ENCODE measurements at places on chromosomes 5 and 9.

- DNase-seq: no peak
Observed at GRCh38 chr9:130245474-130245873, 20.1 kb upstream of the HMCN2 start.

- no peak for DNase-seq
Observed at GRCh38 chr5:25458628-25459027, 813.9 kb upstream of the CDH10 start.

GRCh38 chr5:33774341-33774740 is 117.4 kb downstream of the ADAMTS12 start:
- no peak for DNase-seq

DNA sequence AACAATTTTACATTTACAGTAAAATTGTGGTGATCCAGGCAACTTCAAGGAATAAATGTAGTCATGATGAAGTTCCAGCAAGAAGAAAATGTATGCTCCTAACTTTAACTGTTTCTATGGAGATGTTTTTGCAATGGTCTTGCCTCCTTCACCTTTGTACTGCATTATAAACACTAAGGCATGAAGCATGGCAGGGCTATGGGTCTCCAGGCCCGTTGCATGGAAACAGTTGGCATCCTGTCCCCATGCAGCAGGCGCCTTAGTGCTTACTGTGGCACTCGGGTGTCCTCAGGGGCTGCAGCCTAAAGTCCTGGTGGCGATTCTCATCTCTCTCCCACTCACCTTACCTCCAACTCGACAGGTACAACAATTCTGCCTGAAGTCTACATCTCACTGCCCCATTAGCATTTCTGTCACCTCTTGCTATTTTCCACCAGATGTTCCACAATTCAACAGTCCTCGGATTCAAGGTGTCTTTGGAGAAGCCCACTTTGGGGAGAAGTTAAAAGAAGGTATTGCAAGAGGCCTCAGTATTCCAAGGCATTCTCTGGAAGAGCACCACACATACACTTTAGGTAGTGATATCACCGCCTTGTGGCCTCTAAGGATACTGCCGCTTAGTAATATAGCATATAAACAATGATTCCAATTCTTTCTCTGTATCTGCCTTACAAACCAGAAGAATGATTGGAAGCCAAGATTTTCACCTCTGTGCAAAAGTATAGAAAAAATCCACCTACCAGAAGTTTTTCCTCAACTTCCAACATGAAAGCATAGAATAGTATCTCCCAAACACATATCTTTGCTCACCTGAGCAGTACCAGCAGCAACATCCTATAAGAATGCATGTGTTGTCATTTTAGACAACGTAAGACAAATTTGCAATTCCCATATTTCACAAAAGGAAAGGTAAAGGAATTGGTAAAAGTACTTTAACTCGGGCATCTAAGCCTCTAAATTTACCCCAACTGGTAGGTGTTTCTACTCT is 5.1 kb downstream of the LIFR start:
- peak; percentile 33 for DNase-seq

DNA sequence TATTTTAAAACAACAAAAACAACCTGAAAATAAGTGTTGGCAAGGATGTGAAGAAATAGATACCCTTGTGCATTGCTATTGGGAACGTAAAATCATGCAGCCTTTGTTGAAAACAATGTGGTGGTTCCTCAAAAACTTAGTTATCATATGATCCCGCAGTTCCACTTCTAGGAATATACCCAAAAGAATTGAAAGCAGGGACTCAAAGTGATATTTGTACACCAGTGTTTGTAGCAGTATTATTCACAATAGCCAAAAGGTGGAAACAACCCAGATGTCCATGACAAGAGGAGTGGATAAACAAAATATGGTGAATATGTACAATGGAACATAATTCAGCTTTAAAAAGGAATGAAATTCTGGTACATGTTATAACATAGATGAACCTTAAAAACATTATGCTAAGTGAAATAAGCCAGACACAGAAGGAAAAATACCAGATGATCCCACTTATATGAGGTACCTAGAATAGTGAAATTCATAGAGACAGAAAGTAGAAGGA is 29.0 kb downstream of the IRF1 start:
- no peak for DNase-seq

- no peak for DNase-seq
Observed at GRCh38 chr5:43699910-43700309, 96.9 kb downstream of the NNT start.

- no peak for DNase-seq
Observed at GRCh38 chr5:11528720-11529119, 375.5 kb downstream of the CTNND2 start.

DNA sequence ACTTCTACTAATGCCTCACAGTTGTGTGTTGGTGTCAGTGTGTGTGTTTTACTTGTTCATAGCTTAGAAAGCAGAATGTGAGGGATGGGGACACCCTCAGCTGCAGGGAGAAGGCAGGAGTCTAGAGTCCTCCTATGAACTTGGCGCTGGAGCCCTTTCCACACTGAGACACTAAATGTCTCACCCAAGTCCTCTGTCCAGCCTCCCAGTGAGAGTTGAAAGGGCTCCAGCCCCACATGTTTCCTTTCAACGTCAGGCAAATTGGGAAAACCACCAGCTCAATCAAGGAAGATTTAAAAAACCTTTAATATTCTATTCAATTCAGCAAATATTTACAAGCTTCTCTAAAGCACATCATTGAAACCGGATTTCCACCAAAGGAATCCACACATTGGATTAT is 167.6 kb upstream of the MSX2 start:
- no peak for DNase-seq

DNA sequence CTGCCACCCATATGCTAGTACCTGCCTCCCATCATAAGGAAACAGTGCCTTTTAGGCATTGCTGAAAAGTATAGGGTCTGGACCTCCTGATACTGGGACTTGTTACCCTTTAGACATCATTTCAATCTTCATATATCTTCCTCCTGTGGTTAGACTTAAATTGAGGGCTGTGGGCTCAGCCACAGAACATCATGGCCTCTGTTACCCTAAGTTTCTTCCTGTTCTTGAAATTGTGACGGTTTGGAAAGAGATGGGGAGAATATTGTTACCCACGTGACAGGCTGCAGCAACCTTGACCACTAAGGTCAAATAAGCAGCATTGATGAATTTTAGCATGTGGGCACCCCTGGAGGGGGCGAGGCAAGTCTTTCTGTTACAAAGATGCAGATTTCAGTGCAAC is 87.7 kb downstream of the PDE8B start:
- no peak for DNase-seq

GRCh38 chr5:149792540-149793255 is 62.6 kb downstream of the PPARGC1B start:
- no peak for DNase-seq

GRCh38 chr5:159817262-159818029 is 98.8 kb upstream of the ADRA1B start:
- DNase-seq: no peak

DNA sequence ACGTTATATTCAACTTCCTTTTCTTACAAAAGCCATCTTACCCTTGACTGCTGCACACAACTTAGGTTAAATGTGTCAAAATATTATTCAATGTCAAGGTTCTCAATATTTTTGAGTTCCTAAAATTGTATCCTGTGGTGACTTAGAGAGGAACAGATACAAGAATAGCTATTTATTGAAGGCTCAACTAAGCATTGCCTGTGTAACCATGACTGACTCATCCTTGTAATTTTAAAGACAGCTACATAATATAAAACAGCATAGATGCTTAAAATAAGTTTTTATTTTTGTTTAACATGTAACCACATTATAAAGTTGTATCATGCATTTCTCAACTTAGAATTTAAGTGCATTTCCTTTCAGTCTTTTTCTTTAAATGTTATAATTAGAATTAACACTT is 312.9 kb upstream of the RGMB start:
- no peak for DNase-seq

DNA sequence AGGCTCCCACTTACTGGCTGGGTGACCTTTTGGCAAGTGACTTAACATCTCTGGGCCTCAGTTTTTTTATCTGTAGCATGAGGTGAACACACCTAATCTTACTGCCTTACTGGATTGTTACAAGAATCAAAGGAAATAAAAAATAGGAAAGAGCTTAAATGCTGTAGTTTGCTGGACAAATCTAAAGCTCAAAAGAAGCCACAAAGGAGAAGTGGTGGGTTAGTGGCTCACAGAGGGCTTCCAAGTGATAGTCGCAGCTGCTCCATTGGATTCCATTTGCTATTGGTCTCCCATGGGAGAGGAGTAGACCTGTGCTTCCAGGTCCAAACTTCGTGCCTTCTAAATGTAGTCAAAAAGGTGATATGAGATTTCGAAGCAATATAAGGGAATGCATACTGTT is 123.6 kb downstream of the SEMA6A start:
- no peak for DNase-seq

DNA sequence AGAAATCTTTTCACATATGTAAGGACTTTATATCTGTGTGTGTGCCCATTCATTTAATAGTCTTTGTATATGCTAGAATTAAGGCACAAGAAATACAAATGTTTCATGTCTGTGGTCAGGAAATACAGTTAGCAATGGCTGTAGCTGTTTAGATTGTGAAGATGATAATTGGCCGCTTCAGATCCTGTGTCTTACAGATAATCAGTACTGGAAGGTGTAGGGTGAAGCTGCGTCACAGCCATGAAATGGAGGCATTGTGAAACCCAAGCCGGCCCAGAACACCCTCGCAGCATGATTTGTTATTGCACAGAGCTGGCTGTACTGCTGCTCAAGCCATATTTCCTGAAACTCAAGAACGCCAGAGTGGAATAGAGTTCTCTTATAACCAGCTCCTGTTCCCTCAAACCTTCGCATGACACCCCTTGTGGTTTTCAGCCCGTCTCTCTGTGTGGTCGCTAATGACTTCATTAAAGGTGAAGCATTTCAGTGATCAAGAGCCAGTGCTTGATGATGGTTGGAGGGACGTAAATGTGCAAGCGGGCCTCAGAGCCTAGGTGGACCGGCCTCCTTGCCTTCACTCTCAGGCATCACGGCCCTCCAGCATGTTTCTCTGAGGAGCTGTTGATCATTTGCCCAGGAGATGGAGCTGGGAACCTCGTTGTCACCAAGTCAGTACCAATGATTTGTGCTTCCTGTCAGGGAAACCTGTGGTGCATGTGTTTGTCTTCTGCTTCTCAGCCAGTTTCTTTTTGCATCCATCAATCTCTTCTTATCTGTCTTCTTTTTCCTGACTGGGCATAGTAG is 80.1 kb downstream of the F2RL2 start:
- no peak for DNase-seq

DNA sequence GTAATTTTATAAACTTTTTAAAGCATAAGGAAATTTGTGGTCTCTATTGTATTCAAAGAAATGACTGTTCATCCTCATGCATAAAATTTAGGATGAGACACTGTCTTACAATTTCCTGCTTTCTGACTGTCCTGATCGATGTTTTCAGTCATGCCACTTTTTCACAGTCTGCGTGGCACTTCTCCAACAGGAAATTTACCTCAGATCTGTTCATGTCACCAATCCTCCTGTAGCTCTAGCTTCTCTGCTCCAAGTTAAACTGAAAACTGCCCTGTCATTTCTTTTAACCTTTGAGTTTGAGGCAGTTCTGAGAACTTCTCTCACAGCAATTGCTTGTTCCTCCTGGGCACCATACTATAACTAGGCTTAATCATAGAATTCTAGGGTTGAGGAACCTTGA is 455.1 kb downstream of the EFNA5 start:
- DNase-seq: no peak

DNA sequence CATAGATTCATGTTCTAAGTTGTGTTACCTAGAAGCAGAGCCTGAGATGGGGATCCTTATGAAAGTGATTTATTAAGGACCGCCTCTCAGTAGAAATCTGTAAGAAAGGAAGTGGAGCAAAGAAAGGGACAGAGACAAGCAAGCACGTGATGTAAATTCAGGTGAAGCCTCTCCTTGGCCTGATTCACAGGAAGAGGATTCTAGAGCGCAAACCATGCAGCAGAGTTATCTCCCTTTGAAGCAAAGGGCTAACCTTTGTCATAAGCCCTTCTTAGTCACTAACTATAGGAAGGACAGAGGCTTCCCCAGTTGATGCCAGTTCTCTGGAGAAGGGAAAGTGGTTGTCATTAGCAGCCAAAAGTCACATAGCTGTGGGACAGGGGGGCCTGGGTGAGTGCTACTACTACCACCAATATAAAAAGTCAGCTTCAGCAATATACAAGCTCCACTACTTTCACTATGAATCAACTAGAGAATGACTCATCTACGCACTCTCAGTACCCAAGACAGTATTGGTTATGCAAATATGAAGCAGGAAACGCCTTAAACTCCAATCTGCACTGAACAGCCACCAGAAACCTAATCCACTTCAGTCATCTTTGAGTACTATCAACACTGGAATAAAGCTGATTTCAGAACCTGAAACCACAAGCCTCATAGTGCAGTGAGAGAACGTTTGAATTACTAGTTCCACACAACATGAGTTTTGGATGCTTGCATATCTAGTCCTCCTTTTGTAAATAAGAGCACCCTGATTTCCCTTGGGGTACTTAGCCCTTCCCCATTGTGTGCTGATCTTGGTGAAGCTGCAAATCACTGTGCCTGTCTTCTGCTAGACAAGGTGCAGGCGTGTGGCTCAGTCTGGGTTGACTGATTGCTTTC is 162.7 kb downstream of the ZNF608 start:
- peak; percentile 42 for DNase-seq

- no peak for DNase-seq
Observed at GRCh38 chr9:17185481-17186029, 50.7 kb downstream of the CNTLN start.

GRCh38 chr5:132438917-132439316 is 51.7 kb downstream of the IRF1 start:
- no peak for DNase-seq

GRCh38 chr9:92911511-92912475 is 34.0 kb upstream of the ZNF484 start:
- no peak for DNase-seq
